ENCODE measurements at places on chromosomes 13 and 19. TPM values are rescaled to one million over a fixed set of nuclear protein-coding genes. Genes with fewer than 3 reads are reported as not detected.

DNA sequence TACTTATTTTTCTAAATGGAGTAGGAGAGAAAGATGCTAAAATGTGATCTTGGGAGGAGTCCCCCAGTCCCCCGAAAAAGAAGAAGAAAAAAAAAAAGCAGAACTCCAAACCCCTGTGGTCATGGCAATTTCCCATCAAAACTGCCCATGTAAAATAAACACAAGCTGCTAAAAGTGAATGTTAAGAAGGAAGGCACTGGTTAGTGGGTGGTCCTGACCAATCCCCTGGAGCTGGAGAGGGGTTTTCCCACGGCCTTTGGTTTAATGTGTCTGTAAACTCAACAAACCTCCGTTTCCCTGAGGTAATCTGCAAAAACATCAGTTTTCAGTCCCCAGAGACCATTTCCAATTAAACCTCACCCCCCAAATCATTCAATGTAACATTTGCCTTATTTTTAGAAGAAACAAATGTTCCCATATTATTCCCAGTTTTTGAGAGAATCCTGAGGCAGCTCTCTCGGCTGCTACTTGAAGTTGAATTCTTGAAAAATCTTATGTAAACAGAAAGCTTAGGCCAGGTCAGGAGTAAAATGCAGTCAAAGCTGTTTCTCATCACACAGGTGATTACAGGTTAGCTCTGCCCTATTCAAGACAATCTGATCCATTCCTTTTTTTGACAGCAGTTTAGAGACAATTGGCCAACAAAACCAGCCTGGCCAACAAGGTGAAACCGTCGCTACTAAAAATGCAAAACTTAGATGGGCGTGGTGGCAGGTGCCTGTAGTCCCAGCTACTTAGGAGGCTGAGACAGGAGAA lies 17.0 kb downstream of the RAB3D start:
- DNase-seq = no peak

GRCh38 chr19:43414554-43414953 lies at the start of gene TEX101:
Gene TEX101 (plus strand): TSS chr19:43414890. CDS start chr19:43415920, 1,030 bp downstream.
- DNase-seq = no peak

DNA sequence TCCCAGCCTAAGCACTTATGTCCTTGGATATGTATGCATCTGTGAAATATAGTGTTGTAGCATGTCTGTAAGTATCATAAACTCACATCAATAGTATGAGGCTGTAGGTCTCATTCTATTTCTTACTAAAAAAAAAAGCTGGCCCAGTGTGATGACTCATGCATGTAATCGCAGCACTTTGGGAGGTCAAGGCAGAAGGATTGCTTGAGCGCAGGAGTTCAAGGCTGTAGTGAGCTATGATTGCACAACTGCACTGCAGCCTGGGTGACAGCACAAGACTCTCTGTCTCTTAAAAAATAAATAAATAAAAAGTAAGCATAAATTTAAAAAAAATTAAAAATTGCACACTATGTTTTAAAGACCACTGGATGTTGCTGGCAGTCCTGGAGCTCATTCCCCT lies 79.1 kb upstream of the SPATA13 start:
- DNase-seq = no peak

- peak; percentile 50 for DNase-seq
Observed at GRCh38 chr19:40933025-40933424, 51.0 kb upstream of the CYP2A7 start.

DNA sequence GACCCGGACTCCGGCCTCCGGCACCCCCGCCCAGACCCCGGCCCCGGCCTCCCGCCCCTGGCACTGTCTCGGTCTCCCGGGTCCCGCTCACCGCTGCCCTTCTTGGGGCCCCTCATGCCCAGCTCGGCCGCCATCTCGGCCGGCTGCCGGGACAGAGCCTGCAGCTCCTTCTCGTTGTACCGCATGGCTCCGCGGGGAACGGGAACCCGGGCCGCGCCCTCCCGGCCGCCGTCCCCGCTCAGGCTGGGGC lies 140 bp downstream of the PLEKHJ1 start:
- peak; percentile 100 for DNase-seq

DNA sequence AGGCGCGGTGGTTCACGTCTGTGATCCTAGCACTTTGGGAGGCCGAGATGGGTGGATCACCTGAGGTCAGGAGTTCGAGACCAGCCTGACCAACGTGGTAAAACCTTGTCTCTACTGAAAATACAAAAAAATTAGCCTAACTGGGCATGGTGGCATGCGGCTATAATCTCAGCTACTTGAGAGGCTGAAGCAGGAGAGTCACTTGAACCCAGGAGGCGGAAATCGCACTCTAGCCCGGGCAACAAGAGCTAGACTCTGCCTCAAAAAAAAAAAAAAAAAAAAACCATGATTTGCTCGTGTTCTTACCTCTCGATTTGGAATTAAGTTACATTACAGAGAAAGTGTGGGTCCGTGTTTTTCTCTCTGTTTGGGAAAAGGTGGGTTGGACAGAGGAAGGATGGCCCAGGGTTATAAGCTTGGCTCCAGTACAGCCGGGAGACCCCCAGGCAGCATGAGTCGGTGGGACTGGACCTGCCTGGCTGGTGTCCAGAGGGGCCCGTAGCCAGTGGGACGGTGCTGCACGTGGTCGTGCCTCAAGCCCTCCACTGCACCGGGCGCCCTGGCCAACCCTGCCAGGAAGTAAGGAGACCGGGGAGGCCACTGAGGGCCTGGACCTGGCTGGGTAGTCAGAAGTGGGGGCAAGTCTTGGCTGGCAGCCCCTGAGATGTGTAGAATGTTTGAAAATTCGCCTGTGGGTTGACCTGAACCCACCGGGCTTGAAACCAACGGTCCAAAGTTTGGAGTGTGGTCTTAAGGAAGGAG lies 3.7 kb downstream of the RPS15 start:
- peak; percentile 59 for DNase-seq

- DNase-seq = peak; percentile 50
Observed at GRCh38 chr19:17526922-17527321, 15.5 kb downstream of the PGLS start.

- no peak for DNase-seq
Observed at GRCh38 chr19:397941-398706, 10.8 kb downstream of the C2CD4C start.

DNA sequence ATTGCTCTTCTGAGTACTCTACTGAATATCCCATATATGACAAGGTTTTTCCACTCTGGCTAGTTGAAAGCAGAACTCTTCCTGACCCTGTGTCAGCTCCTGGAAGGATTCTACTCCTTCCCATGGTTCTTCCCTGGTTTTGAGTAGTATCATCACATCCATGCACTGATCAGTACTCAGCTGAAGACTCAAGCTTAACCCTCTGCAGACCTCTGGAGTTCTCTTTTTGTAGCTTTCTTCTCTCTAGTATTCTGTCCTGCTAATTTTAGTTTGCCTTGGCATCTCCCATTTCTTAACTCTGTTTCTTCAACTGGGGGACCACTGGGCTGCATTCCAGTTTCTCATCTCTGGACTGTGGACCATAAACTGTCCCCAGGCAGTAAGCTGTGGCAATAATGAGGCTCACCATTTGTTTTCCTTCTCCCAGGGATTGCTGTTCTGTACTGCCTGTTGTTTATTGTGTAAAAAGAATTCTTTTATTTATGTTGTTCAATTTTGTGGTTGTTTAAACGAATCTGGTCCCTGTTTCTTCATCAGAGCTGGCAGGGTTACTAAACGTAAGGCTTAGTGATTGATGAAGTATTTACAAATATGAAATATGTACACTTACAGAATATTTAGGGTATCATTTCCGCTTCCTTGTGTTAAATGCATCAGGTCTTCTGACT lies 19.7 kb downstream of the LPAR6 start:
- DNase-seq = no peak

GRCh38 chr13:23636360-23636759 lies 66.1 kb downstream of the TNFRSF19 start:
- DNase-seq = no peak

DNA sequence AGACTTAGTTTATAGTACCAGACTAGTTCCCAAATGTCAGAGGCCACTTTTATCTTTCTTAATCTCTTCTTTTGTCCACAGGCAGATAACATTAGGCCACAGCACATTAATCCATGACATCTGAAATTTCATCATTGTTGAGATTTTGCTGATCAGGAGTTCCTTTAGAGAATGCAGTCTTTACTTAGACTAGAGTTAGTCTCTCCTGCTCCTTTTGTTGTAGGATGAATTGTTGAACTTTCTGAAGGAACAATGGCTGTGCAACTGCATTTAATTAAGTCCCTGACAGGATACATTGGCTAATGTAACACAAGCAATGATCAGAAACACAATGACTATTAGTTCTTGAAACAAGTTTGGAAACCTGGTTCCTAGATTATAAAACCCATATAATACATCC lies 266.3 kb downstream of the PCDH20 start:
- no peak for DNase-seq

DNA sequence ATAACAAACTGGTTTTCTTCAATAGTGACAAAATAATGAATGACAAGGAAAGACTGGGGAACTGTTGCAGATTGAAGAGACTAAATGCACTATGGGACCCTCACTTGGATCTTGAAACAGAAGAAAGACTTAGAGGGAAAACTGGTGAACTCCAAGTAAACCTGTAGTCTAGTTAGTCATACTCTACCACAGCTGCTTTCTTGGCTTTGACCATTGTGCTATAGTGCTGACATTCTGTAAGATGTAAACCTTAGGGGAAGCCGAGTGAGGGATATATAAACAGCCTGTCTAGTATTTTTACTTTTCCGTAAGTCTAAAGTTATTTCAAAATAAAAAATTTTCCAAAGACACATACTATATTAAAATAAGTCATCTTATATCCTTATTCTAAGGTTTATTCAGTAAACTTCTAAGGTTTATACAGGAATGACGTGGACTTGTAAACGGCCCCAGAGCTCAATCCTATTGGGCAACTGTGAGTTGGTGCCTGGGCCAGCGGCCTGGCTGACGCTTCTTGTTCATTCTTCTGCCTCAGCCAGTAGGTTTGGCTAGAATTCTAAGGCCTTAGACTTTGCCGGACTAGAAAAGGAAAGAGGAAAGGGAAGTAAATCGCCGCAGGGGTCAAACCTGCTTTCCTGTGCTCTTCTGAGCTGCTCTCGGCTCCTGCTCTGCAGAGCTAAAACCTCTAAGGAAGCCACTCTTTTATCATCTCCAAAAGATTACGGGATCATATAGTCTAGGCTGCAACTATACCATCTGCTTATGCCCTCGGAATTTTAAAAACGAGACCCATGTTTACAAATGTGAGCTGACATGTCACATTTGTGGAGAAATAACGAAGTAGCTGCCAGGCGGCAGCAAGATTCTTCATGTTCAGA lies 33.6 kb upstream of the UBE2L5 start:
- DNase-seq = no peak

DNA sequence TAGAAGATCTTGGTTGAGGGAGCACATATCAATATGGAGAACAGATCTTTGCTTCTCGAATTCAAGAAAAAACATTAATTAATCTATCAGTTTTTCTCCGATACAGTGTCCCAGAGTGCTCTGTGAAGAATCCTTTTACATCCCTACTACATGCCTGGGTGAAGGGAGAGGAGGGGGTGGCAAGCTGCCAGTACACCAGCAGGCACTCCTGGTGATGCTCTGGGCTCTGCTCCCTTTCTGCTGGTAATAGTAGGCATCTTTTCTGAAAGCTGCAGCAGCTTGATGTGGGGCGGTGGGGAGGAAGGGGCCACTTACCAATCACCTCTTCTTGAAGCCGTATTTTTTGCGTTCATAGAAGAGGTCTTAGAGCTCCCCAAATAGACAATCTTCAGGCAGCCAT lies 30.7 kb downstream of the PBX4 start:
- DNase-seq = no peak

DNA sequence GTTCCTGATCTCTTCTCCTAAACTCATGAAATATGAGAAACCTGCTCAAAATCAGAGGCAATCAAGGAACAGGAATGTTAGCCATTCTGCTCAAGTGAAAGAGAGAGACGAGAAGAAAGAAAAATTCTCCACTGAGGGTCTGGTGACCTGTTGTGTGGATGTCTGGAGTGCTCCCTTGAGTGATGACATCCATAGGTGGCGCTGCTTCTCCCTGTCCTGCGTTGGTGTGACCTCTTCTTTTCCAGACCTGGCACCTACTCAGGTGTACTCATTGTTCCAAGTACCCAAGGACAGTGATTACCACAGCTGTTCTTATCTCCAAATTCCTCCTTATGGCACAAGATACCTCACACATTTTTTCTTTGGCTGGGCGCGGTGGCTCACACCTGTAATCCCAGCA lies 4.0 kb downstream of the ZNF223 start:
- DNase-seq = peak; percentile 26

DNA sequence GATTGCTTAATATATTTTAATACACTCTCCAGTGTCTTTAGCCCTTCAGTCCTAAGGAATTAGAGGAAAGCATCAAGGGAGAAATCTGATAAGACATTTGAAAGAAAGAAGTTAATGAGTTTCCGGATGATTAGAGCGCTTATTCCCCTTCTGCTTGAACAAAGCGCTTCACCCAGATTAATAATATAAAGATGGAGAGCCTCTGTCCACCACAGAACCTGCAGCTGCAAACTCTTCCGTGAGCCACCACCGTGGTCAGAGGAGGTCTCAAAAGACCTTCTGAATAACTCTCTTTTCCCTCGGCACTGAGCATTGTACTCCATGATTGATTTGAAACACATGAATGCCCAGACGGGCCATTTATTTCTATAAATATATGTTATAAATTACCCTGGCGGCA lies 14.2 kb upstream of the TUBGCP3 start:
- DNase-seq = no peak

- DNase-seq = no peak
Observed at GRCh38 chr19:16421982-16422381, 49.8 kb downstream of the EPS15L1 start.

GRCh38 chr13:67632590-67632989 lies 402.5 kb upstream of the PCDH9 start:
- no peak for DNase-seq

DNA sequence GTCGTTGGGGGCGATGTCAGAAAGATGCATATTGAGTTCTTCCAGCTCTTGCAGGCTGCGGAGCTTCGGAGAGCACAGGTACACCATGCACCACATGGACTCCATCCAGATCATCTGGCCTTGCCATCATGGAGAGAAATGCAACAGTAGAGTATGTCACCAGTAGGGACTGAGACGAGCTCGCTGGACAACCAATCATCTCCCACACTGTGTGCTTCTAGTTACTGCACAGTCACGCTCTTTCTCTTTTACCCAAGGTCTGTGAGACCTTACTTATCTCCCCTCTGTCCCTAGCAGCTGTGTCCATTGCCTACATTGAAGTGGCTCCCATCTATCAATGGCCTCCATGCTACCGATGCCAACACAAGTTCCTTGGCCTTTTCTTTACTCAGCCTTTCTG lies 90.5 kb downstream of the C13orf42 start:
- DNase-seq = no peak

DNA sequence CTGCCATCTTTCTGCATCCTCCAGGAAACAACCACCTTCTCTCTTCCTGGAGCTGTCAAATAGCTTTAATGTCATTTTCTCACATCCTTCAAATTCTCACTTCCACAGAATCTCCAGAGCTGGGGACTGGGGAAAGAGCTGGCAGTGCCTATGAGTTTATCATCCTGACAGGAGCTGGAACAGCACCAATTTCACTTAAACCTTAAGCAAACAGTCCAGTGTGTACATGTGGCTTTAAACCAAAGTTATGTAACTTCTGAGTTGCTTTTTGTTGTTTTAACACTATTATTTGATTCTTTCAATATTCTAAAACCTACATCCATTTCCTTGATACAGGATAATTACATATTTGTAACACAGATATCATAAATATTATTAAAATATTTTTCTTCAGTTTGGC lies 331.5 kb upstream of the ARGLU1 start:
- DNase-seq = no peak

Gene NCCRP1
- not detected for total RNA-seq

Gene KLK2
- total RNA-seq = not detected

Gene PBX4
- 2.7 TPM for total RNA-seq

Gene TGDS
- total RNA-seq = 27.4 TPM

Gene FAM124A
- 38.6 TPM for total RNA-seq

Gene LRRC25
- total RNA-seq = not detected

Gene CEACAM16
- not detected for total RNA-seq

Gene ZMYM2
- total RNA-seq = 91.9 TPM

Gene GNG7
- 1.1 TPM for total RNA-seq

Gene ZNF536
- 0.35 TPM for total RNA-seq
